ENCODE measurements at places on chromosomes 7 and 10. TPM values are rescaled to one million over a fixed set of nuclear protein-coding genes. Genes with fewer than 3 reads are reported as not detected.

Gene CC2D2B
- polyA plus RNA-seq, result 0.14 TPM

Gene CYP3A7
- not detected for polyA plus RNA-seq

Gene KCNIP2
- polyA plus RNA-seq, result 452 TPM

DNA sequence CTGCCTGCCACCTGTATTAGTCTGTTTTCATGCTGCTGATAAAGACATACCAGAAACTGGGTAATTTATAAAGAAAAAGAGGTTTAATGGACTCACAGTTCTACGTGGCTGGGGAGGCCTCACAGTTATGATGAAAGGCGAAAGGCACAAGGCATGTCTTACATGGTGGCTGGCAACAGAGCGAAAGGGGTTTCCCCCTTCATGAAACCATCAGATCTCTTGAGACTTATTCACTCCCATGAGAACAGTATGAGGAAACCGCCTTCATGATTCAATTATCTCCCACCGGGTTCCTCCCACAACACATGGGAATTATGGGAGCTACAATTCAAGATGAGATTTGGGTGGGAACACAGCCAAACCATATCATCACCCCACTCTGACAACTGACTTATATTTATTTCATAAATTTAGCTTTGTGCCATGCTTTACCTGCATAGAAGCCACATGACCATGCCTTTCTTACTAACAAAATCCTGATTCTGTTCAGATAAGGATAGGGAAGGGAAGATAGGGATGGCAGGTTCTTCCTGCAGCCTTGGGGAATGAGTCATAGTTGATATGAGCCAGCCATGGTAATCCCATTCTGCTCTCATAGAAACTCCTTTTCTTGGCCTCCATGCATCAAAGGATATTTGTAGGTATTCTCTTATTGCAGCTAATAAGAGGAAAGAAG, 191.3 kb upstream of the AGK start:
- DNase-seq, result no peak

GRCh38 chr7:25846722-25847121, 305.3 kb upstream of the NFE2L3 start:
- DNase-seq, result peak; percentile 80

DNA sequence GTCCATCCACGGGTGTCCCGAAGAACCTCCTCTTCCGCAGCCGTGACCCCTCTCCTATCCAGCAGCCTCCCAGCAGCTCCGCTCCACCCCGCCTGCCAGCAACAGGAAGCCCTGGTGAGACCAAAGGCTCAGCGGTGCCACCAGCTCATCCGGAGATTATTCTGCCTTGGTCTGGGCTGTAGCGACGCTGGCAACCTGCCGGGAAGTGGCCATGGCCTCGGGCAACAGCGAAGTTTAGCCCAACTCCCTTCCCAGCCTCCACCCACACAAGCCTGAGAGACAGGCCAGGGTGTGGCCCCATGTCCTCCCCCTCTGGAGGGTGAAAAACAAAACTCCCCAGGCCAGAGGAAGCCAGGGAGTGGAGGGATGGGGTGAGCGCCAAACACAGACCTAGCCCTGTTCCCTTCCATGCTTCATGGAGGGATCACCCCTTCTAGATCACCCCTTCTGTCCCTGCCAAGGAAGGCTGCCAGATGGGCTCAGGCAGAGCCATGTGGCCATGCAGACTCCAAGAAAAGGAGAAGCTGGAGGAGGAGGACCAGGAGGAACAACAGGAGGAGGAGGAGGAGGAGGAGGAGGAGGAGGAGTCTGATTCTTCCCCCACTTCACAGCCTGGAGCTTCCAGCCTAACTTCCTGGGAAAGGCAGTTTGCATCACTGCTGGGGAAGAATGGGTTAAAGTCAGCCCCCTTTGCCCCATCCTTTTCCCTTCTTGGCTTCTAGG, 918 bp downstream of the CALHM2 start:
- DNase-seq, result peak; percentile 80

DNA sequence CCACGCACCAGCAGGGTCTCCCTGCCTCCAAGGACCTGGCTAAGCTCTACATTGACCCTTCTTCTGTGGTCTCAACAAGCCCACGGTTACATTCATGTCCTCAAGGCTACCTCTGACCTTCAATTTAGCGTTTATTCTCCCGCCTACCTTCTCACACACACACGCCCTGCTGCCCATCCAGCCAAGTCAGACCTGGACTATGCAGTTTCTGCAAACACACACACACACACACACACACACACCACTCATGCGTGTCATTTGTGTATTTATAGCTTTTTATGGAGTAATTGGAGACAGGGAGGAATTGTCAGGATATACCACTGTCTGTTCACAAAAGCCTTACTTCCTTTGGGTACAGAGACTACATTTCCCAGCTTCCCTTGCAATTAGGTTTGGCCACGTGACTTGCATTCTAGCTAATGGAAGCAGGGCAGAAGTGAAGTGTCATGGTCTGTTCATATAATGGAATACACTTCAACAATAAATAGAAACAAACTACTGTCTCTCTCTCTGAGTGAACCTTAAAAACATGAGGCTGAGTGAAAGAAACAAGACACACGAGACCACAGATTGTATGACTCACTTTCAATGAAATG, 53.8 kb upstream of the CPXM2 start:
- DNase-seq, result no peak

DNA sequence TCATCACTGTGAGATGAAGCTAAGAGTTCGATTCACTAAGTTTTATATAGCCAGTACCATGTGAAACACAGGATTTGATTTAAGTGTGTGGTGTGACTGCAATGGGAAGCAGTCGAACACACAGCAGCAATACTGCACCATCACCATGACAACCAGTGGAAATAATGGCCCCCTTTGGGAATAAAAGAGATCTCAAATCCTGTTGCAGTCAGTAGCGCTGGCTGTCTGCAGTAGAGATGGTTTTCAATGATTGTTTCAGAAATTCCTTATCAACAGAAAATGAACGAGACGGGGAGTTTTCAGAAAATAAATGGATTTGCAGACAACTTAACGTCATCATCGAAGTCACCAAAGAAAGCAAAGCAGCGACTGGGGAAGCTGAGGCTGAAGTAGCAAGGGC, 91.0 kb downstream of the PTPRE start:
- no peak for DNase-seq

Data from heart right ventricle (tissue), 16 donors.